ENCODE measurements at places on chromosomes 7 and 10.
A peak's percentile ranks its signal among the peaks of the same experiment; 100 is the strongest.

GRCh38 chr10:106716381-106716780 is 448.1 kb downstream of the SORCS1 start:
- DNase-seq, result no peak

DNA sequence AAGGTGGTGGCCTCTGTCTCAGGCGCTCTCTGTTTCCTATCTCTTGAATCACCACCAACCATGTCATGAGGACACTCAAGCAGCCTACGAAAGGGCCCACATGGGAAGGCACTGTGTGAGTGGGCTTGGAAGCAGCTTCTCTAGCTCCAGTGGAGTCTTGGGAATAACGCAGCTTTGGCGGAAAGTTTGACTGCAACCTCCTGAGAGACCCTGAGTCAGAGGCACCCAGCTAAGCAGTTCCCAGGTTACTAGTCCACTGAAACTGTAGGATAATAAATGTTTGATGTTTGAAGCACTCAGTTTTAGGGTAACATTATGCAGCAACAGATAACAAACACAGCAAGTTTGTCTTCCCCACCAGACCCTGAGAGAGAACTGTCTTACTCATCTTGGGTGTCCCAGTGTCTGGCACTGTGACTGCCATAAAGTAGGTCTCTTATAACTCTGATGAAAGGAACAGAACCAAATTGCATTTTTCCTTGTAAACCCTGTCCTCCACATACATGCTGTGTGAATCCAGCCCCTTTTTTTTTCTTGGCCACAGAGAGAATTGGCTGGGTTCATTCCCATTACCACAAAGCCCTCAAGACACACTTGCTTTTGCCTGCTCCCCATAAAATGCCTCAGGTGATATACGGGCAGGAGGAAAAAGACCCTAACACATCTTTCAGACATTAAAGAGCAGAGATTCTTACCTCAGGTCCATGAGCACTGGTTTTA is 185.5 kb downstream of the ZNF365 start:
- no peak for DNase-seq

- DNase-seq, result no peak
Observed at GRCh38 chr7:134030460-134030865, 96.7 kb upstream of the LRGUK start.

- no peak for DNase-seq
Observed at GRCh38 chr10:129387258-129387525, 79.8 kb upstream of the MGMT start.

DNA sequence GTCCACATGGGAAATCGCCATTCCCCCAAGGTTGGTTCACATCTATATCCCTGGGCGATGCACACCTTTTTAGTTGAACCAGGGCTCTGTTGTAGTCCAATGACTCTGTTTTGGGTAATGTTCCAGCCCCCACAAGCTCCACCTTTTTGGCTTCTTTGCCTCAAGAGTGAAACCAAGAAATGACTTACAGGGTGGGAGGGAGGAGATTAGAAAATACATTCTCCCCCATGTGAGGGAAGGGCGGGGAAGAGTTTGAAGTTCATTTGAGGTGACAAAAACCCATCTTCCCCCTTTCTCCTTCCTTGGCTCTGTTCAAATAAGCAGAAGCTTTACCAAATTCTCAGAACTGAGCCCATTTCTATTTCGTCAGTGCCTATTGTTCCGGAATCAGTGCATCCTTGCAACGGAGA is 82.8 kb downstream of the GATA3 start:
- no peak for DNase-seq

DNA sequence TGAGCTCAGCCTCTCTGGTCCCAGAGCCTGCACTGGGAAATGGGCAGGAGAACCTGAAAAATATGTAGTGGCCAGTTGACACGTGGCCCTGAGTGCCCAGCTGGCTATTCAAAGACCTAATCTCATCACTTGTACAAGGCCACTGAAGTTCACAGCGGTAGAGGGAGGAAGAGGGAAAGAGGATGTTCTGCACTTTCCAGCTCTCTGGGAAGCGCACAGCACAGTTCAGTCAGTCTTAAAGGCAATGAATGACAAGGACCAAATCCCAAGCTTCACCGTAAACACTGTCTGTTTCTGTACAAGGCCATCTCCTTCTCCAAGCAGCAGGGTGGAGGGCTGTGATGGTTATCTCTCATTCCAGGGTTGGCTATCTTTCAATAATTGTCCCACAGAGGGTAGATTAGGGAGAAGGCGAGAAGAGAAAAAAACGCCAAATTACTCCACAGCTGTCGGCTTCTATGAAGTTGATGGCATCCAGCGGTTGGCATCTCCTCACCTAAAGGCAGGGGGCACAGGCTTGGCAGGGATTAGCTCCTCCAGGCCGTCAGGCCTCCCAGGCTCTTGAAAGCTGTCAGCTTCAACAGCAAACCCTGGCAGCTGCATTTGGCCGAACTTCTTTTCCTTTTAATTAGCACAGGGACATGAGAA is 10.6 kb downstream of the SFMBT2 start:
- DNase-seq, result no peak

DNA sequence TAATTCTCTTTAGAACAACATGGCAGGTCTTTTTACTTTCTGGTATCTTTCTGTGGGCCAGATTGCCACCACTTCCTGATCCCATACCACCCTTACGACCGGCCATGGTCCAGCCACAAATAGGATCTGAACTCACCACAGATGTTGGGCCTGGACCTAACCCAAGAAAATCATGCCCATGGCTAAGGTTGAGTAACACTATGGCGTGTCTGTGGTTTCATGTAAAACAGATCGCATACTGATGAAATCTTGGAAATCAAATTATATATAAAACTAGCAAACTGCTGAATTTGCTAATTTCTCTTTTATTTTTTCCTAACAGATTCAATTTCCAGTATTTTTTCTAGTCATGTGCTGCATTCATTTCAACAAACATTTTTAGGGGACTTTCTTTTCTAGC is 77.2 kb downstream of the CH25H start:
- DNase-seq, result peak; percentile 87

DNA sequence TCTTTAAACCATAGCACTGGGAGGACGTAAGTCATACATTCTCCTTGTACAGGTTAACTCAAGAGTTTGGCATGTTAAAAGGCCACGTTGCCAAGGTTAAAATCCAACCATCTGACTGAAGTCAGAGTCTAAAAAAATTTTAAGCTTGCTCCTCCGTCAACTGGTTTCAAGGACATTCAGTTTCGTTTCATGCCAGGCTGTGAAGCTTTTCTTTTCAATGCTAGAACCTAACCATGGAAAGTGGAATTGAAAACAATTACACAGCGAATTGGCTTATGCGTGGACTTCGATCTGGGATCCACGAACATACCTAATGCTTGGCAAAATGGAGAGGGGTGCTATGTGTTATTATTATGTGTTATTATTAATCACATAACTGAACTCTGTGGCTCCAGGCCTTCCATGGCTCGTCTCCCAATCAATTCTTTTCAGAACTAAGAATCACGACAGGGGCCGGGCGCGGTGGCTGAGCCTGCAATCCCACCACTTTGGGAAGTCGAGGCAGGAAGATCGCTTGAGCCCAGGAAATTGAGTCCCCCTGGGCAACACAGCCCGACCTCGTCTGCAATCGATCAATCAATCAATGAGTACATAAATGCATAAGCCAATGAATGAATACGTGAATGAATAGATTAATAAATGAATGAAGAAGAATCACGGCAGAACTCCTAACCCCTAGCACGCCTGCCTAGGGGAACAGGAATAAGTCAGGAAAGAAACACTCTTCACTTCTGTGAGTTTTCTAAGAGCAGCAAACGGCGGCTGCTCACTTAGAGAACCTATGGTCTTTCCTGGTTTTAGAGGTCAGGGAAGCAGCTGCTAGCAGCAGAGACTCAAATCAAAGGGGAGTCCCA is 733 bp upstream of the ARL5B start:
- peak; percentile 52 for DNase-seq

GRCh38 chr10:28201410-28202400 is 101.2 kb downstream of the MPP7 start:
- no peak for DNase-seq

- DNase-seq, result no peak
Observed at GRCh38 chr10:64732372-64732957, 1211.3 kb downstream of the REEP3 start.

GRCh38 chr10:102537948-102538347 is 34.2 kb downstream of the SUFU start:
- DNase-seq, result no peak

DNA sequence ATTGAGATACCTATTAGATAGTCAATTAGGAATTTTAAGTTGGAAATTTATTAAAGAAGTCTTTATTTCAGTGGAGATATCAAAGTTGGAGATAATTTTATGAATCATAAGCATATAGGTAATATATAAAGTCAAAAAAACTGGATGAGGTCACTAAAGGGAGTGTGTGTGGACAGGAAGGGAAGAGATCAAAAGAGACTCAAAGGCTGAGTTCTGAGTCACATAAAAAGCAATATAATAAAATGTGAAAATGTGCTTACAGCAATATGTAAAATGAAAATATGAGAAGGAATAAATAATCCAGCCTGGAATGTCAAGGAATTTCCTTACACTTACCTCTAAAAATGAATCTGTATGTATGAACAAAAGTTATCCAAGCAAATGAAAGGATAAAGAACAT is 583.3 kb upstream of the SORCS1 start:
- peak; percentile 50 for DNase-seq

DNA sequence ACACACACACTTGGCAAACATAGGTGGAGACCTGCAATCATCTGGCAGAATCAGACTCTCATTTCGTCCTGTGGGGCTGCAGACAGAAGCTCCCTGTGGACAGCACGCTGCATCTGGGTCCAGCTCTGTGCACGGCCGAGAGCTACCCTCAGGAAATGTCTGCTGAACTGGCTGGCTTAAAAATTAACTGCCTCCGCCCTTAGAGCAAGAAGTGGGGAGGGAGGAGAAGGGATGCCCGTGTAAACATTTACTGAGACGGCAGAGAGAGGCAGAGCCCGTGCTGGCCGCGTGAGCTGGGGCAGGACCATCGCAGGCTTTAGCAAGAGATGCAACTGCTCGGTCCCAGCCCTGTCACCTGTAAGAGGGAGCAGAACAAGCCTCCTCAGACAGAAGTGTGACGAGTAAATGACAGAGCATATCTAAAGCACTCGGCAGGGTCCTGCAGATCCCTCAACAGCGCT is 81.8 kb downstream of the TNS3 start:
- no peak for DNase-seq

- no peak for DNase-seq
Observed at GRCh38 chr7:93062599-93062998, 55.2 kb downstream of the SAMD9 start.

GRCh38 chr10:47376522-47377220 is 7.4 kb downstream of the ZNF488 start:
- DNase-seq, result no peak

- peak; percentile 4 for DNase-seq
Observed at GRCh38 chr7:40580776-40581175, 446.0 kb downstream of the SUGCT start.

DNA sequence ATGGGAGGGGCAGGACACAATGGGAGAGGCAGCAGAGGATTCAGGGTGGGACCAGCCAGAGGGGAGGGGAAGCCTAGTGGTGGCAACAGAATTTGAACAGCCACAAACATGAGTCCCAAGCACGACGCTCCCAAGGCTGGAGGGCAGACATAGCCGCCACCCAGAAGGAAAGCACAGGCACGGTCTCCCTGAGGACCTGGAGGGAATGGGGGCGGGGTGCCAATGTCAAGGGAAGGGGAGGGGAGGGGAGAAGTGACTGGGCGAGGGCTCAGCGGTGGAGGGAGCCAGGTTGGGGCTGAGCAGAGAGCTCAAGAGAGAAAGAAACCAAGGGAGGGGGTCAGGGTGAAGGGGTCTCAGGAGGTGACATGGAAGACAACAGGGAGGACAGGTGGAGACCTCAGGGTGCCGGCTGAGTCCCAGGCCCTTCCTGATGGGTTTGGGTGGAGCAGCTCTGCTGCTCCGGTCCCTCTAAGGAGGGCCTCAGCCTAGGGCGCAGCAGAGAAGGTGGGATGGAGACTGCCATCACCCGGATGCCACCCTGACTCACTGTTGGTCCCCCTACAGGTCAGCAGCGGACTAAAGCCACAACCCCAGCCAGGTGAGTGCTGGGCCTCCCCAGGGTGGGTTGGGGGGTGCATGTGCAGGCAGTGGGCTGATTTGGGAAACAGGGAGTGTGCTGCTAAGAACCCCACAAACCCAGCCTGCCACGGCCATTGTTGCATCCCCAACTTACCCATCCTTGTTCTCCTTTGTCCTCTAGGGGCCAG is 24.2 kb downstream of the PILRA start:
- DNase-seq, result no peak

- no peak for DNase-seq
Observed at GRCh38 chr10:60865198-60865783, 78.7 kb downstream of the RHOBTB1 start.

DNA sequence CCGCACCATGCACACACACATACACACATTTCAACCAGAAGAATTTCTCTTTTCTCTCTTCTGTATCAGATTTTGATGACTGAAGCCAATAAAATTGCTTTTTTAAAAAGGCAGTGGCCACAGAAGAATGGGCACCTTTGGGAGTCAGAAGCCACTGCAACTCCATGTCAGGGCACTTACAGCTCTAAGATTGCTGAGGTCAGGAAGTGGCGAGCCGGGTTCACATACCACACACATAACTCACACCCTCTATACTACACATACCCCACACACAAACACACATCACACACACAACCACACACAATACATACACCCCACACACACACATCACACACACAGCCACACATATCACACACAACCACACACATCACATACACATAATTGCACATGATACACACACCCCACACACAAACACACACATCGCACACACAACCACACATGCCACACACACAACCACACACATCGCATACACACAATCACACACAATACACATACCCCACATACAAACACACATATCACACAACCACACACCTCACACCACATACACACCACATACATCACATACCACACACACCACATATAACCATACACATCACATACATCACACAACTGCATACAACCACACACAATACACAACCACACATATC is 31.2 kb downstream of the GPRIN2 start:
- peak; percentile 82 for DNase-seq

DNA sequence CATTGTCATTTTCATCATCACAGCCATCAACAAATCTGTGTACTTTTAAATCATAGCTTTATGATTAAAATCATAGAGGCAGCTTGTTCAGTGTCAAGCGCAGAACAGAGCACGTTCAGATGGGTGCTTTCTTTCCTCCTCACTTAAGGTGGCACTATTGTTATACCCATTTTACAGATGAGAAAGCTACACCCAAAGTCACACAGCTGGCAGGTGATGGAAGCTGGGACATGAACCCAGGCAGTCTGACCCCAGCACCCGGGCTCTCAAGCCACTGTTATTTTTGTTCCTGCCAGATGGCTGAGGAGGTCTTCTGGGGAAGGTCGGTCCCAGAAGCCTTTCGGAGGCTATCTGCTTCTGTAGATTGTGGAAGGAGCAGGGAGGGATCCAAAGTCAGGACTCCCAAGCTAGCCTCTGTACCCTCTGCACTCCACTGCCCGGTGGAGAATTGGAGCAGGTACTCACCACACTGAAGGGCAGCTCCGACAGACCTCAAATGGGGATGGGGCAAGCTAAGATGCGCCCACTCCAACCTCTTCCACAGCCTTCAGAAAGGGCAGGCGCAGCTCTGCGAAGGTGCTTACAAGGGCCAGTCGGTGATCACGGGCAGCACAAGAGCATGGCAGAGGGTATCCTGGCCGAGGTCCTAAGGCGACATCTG is 610 bp downstream of the AVPI1 start:
- DNase-seq, result peak; percentile 33

- DNase-seq, result peak; percentile 26
Observed at GRCh38 chr7:106420210-106420609, 135.4 kb upstream of the NAMPT start.
